Activated gamma-delta T cell treated with Interleukin-2 at 50 U/mL for 16 hours (primary cell): ENCODE measurements at places on chromosomes 7 and 10.

- DNase-seq = no peak
These were observed 38.0 kb upstream of the SRPK2 start for GRCh38 chr7:105426606-105427146.

DNA sequence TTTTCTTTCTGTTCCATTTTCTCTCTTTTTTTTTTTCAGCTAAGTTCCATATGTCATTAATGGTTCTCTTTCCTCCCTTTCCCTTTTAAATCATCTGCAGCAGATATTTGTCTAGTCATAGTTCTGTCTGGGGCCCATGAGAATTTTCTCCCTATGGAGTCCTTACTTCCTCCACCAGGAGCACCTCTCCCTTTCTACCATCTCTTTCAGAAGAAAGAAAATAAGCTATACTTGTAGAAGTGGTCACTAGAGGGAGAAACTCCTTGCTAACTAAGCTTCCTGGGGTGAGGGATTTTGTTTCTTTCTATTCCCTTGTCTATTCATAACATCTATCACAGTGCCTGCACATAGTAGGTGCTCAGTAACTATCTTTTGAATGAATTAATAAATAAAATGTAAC is 230.2 kb upstream of the HPS1 start:
- no peak for DNase-seq

DNA sequence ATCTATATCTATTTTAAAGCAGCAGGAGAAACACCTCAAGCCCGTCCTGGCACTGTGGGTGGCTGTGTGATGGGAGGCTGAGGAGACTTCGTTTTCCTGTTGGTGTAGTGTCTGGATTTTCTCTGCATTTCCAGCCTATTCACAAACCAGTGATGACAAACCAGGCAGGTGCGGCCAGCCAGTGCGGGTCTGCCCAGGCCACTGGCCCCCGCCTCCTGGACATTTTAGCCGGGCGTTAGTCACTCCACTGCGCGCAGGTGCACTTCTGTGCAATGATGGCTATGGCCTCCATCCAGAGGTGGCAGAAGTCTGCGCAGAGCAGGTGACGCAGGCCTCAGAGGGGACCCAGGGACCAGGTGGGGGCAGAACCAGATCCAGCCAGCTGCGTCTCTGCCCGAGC is 64.9 kb upstream of the PITRM1 start:
- DNase-seq = no peak

DNA sequence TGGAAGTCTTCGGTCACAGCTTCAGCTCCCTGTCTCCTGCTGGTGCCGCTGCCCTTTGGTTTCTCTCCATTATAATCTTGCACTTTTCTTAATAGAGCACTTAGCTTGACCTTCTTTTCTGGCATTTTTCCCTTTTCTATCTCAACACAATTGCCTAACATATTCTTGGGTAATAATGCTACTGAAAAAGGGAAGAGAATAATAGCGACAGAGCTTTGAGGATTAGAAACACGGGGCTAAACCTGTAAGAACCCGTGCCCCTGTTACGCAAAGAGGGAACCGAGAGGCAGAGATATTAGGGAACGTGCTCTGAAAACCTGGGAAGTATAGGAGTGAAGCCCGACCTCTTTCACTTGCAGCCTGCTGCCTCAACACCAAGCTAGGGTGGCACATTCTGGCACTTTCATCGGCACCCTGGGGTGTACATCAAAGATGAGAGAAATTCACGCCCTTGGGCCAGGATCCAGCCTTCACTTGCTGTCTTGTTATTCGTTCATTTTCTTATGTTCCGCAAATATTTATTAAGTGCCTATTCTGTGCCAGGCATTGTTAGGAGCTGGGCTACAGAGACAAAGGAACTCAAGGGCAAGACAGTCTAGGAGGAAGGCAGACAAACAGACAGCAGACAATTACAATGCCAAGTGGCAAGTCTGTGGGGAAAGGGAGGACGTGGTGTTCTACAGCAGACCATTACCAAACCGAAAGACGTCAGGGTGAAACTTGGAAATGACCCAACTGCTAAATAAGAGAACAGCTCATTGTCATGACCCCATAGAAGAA is 33.0 kb upstream of the GALNTL5 start:
- DNase-seq = no peak

GRCh38 chr10:10460451-10460850 is 557.2 kb upstream of the CELF2 start:
- DNase-seq = no peak

- DNase-seq = peak; percentile 53
These were observed 151.5 kb downstream of the RNF216 start for GRCh38 chr7:5629941-5630340.
